Lower lobe of right lung (tissue), 2 donors: ENCODE measurements at places on chromosomes 2 and 18. TPM values are rescaled to one million over a fixed set of nuclear protein-coding genes. Genes with fewer than 3 reads are reported as not detected.

GRCh38 chr2:38474021-38474456, 97.0 kb upstream of the ATL2 start:
- DNase-seq = no peak

- DNase-seq = no peak
Observed at GRCh38 chr2:200351815-200352214, 45.3 kb downstream of the SPATS2L start.

DNA sequence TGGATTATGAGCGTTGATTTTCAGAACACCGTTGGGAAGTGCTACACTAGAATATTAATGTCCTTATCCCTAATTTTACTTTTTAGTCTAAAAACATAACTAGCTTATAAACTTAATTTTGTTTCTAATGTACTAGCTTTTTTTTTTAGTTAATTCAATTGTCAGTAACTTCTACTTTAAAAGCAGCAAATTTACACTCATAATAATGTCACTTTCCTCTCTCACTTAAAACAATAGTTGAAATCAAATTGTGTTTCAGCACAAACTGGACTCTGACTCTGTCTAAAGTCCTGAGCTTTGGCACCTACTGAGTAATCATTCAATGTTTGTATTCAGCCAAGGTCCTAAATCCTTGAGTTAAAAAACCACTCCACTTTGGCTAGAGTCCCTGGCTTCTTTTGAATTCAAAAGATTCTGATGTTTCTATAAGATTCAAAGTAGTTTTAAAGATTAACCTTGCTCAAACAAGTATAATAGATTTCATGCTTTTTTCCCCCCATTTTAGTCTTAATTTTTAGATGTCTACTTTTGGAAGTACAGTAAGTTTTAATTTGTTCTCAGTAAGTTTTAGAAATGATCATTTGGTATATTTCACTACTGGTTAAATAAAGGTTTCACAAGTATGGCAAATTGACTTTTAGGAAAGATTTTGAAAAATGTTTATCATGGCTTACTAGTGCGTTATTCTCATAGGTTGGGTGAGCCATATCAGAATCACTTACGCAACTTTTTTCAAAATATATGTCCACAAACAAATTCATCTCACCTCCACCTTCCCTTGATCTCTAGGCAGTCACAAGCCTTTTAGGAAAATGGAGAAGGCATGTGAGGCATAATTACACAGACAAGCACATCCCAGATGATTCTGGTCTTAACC, 23.4 kb downstream of the CCNYL1 start:
- no peak for DNase-seq

DNA sequence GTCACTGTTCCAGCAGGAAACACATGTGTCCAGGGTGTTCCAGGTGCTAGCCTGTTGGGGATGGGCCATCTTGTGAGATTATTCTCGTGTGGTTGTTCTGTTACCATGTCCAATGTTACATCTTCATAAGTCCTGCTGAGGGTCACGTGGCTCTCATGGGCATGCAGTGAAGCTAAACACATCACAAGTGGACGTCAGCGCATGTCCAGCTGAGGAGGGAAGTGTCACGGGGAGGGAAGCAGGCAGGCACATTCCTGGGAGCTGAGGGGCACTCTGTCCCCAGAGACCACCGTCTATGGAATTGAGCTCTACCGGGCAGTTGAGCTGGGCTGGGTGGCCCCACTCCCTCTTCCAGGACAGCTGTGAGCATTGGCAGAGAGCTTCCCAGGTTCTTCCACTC, 155.3 kb upstream of the TWIST2 start:
- no peak for DNase-seq

- DNase-seq = no peak
Observed at GRCh38 chr18:65938592-65939372, 188.0 kb downstream of the CDH7 start.

DNA sequence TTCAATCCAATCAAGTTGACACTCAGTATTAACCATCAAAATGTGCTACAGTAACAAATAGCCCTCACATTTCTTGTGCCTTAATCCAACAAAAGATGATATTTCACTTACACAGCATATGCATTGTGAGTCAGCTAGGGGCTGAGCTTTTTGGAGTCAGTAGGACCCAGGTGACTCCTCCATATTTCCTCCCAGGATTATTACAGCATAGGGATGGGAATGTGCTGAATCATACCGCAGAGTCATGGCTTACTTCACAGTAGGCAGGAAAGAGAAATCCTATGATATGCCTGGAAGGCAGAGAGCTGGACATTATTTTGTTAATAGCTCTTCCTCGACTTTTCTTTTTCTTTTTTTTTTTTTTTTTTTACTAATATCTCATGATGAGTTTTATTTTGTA, 153.3 kb downstream of the TMEM182 start:
- DNase-seq = no peak

DNA sequence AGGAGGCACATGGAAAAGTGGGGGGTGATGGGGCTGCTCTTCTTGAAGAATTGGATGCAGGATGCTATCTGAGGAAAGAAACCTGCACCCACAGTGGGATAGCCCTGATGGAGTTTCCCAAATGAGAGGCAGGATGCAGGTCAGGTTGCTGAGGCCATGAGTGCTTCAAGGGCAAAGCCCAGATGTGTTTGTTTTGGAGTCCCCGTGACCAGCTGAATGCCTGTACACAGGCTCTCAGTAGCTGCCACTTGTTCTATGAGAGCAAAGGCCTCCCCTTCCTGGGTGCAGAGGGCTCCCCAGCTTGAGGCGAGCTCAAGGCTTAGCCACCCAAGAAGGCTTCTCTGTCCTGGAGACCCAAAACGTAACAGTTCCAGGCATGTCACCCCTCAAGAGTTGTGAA, 192.7 kb downstream of the SEPTIN10 start:
- DNase-seq = peak; percentile 22

- no peak for DNase-seq
Observed at GRCh38 chr2:2805263-2805662, 474.2 kb upstream of the MYT1L start.

DNA sequence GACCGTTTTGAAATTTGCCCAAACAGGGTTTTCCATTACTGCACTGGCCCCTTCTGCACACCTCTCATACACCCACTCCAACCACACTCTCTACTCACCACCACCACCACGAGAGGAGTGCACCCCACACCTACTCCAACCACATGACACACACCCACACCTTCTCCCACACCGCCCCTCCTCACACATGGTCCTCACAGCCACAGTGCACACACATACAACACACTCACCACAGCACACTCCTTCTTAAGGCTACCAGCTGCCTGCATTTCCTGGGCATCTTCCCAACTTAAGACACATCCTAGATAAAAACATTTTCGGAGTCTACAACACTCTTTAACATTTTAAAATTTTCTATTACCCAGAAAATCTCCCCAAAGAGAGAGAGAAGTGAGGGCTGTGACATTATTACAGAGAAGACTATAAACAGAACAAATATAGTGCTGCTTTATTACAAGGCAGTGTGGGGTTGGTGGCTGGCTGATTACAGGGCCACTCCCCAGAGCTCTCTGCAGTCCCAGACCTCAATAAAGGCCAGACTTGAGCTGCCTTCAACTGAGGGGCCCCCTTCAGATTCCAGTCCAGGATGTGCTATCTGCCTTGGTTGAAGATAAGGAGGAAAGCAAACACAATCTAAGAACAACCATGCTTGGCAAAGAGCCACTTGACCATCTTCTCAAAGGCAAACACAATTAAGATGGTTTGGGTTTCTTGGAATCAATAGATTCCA, 36.1 kb downstream of the NHEJ1 start:
- no peak for DNase-seq

Gene DSEL
- total RNA-seq = 11.1 TPM

Gene FBXO36
- total RNA-seq = 3.3 TPM

Gene DPP4
- total RNA-seq = 24.5 TPM
